ENCODE measurements at places on chromosomes 2 and 18. TPM values are rescaled to one million over a fixed set of nuclear protein-coding genes. Genes with fewer than 3 reads are reported as not detected.

Gene STPG4
- total RNA-seq = 0.49 TPM

Gene CFAP65
- total RNA-seq = not detected

Gene IL1A
- not detected for total RNA-seq

Gene NLRC4
- not detected for total RNA-seq

Gene SERPINB2
- 19.6 TPM for total RNA-seq

Data from hair follicle dermal papilla cell (primary cell).